ENCODE measurements at places on chromosomes 16 and 17.

DNA sequence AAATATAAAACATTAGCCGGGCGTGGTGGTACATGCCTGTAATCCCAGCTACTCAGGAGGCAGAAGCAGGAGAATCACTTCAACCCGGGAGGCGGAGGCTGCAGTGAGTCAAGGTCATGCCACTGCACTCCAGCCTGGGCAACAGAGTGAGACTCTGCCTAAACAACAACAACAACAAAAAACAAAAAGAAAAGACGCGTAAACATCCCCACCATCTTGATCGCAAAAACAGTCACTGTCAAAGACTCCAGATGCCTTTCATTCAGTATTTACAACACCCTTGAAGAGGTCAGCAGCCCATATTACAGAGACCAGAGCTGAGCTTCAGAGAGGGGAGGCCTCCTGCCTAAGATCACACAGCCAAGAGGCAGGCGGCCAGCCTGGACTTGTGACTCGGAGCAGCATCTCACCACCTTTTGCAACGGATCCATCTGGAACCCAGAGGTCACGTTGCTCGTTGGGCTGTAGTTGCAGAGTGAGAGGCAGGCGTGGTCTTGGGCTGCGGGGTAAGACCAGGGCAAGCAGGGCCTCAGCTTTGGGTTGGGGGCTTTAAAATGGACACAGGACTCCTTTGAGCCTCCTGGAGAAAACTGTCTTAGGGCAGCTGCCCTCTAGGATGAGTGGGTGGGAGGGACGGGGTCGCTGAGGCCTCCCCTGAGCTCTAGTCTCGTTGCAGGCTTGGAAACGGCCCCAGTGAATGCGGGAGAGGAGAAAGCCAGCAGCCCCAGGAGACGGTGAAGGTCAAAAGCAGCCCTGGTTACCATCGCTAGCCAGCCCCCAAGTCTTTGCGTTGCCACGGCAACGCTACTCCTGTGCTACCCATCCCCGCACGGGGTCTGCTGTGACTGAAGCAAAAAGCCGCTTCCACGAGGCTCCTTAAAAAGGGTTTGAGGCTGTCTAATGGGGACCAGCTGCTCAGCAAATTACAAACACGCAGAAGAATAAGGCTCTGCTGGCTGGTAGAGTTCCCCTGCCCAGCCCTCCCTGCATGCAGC lies 26.1 kb downstream of the LGALS3BP start:
- DNase-seq, result no peak

DNA sequence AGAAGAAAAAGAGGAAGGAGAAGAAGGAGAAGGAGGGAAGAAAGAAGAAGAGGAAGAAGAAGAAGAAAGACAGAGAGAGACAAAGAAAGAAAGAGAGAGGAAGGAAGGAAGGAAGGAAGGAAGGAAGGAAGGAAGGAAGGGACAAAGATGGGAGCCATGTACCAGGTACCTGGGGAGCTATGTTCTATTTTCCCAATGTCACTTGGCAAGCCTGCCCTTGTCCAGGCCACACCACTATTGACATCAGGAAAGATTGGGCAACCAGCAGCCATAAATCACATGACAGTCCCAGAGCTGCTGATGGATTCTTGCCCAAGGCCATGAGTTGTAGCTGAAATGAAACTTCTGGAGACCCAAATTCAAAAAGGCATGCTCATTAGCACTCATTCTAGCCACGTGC lies 2.7 kb upstream of the CES1 start:
- DNase-seq, result no peak

DNA sequence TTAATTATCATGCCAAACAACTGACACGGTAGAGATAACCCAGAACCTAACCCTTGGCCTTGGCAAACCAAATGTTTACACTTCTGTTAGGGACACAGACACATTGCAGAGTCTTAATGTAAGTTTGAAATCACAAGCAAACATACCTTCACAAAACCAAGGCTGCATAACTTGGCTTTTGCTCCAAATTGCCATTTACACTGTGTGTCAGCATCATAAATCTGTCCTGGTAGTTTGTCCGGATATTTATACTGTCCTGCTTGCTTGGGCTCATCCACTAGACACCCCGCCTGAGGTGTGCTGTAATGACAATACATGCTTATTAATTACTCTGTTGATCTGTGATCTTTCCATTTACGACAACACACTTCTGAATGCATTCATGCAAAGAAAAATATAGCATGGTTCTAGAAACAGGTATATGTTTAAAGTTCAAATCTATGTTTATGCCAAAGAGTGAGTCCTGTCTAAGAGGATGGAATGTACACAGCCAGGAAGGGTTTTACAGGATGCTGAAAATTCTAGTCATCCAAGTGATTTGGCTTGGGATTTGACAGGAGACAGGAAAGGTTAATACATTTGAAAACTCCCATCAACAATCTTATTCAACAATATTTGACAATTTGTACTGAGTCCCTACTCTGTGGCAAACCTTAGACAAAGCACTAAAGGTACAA lies 81.1 kb downstream of the ADAMTS18 start:
- DNase-seq, result no peak

GRCh38 chr17:80716986-80717719 lies 172.5 kb downstream of the RPTOR start:
- peak; percentile 58 for DNase-seq

DNA sequence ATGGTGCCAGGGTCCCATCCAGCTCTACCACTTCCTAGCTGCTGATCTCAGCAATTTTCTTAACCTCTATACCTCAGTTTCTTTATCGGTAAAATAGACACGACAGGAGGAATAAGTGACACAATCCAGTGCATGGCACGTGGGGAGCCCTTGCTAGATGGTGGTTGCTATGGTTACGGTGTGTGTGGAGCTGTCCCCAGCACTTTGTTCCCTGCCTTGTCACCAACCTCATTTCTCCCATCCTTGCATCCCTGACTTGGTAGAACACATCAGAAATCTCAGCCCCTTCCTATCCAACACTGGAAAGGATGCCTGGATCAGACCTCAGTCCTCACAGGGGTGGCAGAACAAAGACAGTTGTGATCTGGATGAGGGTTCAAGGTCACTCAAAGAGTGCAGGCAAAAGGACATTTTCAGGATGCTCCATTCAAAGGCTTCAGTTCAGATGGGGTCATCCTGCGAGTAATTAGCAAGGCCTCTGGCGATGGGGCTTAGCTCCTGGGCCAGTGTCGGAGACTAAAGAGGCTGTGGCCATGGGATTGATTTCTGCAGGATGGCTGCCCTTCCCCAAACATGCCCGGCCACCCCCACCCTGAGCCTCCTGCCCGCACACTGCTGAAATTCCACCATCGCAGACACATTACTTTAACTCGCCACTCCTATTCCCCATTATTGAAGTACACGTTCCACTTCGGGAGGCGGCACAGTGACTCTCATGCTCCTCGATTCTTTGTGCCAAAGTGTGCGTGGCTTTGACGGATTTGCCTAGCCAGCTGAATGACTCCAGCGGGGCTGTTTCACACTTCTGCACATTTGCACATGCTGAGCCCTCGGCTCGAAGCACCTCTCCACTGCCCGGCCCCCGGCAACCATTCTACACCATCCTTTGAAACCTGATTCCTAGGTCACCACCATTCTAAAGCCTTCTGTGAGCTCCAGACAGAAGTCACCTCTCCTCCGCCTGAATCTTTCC lies 40.3 kb downstream of the WNT3 start:
- no peak for DNase-seq
